ENCODE measurements at places on chromosomes 3 and 15.

DNA sequence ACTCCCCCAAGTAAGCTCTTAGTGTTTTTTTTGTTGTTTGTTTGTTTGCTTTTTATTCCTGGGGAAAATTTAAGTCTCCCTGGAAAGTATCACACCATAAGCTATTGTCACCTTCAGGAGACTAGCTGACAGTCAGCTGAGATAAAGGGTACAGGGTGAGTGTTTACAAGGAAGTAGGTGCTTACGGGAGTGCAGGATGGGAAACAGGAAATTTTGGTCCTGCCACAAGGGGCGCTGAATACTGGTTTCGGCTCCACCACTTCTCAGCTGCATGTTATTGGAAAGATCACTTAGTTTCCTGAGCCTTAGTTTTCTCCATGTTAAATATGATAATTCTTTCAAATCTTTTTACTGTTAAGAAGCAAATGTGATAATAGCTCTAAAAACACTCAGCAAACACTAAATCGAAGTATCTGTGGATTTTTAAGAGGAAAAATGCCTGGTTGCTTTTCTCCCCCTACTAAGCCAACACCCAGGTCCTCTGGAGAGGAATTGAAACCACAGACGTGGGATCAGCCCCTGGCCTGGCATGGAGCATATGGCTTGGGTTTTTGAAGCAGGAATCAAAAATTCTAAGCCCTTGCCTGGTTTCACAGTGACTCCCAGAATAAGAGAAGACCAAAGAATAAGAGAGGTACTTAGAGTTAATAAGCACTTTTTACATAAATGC is 90.7 kb downstream of the SCN11A start:
- peak; percentile 10 for DNase-seq

DNA sequence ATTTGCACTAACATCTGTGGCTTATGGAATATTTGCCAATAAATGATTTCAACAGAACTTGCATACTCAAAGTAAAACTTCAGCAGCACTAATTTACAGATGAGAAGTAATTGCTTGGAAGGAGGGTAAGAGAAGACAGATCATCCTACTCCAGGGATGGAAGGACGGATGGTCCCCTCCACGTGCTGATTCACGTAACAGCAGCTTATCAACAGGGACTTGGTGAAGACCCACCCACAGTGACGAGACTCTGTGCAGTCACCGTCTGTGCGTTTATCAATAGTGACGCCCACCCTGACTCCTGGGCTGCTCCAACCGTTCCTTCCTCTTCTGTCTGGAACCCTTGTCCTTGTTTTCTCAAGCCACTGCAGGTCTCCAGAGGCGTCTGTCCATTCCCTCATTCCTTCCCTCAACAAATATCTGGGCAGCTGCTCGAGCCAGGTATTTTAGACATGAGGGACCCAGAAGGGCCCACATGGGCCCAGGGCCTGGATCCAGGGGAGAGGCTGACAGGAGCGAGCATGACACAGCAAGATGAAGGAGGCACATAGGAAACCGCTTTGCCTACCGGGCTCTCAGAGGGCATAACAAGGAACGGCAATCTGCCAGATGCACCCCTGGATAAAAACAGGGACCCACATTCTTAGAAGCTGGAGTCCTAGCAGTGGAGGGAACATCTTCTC is 33.3 kb downstream of the PCSK6 start:
- no peak for DNase-seq

DNA sequence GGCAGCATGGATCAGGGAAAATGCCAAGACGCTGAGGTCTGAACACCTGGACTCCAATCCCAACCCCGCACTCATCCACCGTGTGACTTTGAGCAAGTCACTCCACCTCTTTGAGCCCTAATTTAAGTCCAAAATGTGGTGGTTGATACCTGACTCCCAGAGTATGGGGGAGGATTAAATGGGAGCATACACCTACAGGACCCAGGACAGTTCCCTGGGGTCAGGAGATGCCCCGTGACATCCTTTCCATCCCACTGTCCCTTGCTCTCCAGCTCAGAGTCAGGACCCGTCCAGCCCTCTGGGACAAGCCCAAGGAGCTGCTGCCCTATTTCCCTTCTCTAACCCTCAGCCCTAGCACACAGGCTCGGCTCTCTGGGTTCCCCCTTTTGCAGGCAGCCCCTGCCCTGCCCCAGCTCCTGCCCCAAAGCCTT is 276.4 kb downstream of the XXYLT1 start:
- DNase-seq = no peak

GRCh38 chr3:51581524-51581923 is 43.0 kb downstream of the RAD54L2 start:
- DNase-seq = no peak

- DNase-seq = no peak
Observed at GRCh38 chr15:89825271-89825940, 10.8 kb upstream of the ANPEP start.

DNA sequence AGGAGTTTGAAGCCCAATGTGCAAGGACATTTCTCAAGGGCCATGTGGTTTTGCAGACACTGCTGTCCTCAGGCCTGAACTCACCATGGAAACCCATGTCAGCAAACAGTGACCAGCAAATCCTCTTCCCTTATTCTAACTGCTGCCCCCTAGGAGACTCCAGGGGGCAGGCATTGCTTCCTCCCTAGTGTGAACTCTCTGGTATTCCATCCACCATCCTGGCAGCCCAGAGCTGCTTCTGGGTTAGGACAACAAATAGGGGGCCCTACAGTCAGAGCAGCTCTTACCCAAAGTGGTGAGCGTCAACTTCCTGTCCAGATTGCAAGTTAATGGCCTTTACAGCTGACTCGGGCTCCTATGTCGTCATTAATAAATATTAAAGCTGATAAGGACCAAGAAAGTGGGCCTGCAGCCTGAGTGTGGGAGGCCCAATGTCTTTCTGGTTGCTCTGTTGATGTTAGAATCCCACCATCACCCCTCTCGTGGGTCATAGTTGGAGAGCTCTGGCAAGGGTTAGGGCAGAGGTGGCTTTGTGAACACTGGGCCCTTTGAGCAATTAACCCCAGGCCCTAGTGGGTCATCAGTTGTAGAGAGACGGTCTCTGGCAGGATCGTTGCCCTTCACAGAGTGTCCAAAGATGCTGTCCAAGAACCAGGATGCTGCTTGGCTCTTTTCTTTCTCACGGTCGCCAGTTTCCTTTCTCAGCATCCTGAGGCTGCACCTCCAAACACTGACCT is 41.5 kb downstream of the TGM4 start:
- DNase-seq = no peak

All from CD4-positive, alpha-beta T cell treated with Interleukin-17A for 1 hour (primary cell).